NCI-H2171 (cell line): ENCODE measurements at places on chromosomes 7 and 10.

DNA sequence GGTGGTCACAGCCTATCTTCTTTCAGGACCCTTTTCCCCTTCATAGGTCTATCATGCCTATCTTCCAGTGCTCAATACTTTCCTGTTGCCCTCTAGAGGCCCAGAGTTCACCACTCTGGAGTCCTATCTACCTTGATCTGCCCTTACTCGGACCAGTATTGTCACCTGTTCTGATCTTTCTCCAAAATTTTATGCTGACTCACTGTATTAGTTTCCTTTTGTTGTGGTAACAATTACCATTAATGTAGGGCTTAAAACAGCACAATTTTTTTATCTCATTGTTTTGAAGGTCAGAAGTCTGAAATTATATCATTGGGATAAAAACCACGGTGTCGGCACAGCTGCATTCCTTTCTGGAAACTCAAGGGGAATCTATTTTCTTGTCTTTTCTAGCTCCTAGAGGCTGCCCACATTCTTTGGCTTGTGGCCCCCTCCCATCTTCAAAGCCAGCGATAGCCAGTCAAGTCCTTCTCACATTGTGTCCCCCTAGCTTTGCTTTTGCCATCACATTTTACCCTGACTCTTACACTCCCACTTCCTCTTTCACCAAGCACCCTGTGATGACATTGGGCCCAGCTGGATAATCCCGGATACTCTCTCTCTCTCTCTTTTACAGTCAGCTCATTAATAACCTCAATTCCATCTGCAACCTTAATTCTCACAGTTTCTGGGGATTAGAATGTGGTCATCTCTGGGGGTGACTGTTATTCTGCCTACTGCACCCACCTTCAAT is 54.6 kb downstream of the TFAM start:
- DNase-seq: no peak

DNA sequence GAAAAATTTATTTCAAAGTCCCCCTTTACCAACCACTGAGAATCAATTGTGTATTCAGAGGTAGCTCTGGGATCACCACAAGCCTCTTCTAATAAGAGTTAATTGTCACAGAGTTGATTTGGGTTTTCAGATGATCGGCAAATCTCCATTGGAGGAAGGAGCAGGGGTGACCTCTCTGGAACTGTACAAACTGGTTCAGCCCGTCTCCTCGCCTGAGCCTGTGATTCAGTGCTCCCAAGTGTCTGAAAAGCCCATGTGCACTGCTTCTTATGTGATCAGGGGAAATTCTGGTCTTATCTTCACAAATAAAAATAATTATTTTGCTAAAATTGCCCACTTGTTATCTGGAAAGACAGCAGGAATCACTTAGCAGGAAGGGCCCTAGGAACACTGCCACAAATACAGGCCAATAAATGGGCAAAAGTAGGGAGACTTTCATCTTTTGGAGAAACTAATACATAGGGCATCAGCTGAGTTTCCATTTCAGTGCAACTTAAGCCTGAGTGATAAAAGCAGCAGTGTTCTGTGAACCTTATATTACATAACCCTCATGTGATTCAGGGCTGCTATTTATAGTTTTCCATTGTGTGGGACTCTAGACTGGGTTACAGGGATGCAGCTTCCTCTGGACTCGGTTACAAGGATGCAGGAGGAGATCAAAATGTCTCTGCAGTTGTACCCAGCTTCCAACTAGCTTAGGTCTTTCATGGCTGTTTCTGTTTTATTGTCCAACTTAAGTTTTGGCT is 32.3 kb downstream of the CDK1 start:
- DNase-seq: no peak

- DNase-seq: no peak
Observed at GRCh38 chr7:109901926-109902325, 1189.0 kb upstream of the LRRN3 start.

GRCh38 chr10:77228559-77228958 is 409.0 kb downstream of the KCNMA1 start:
- no peak for DNase-seq

- DNase-seq: no peak
Observed at GRCh38 chr7:153509768-153510167, 542.4 kb upstream of the DPP6 start.

DNA sequence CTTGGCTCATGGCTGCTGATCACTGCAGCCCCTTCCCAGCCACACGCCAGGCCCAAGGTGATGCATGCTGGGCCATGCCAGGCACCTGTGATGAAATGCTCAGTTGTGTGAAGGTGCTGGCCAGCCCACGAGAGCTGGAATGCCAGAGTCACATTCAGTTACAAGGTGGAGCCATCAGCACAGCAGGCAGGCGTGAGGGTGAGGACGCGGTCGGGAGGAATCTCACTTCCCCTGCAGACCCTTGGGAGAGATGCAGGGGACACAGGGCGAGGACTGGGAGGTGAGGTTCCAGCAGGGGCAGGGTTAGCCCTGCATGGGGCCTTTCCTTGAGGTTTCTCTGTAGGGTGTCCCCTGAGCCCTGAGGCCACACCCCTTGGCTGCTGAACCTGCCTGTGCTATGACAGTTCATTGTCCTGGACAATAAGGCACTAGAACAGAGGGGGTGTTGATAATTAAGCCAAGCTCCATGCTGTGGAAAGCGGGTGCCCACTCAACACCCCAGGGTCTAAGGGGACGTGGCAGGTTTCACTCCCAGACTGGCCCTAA is 82.4 kb downstream of the ADARB2 start:
- DNase-seq: no peak

DNA sequence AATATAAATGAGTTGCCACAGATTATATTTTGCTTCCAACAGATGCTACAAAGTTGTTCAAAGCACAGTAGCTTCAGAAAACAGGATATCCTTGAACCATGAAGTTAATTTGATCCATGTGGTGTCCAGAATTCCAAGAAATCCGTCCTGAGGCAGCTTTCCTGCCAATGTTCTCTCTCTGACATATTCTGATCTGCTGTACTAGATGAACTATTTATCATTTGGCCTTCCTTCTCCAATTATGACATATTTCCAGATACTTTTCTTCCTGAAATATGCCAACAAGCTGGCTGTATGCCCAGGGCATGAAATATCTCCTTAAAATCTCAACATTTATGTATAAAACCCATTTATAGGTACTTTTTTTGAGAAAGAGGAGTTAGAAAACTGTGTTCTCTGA is 141.1 kb downstream of the SPAG6 start:
- no peak for DNase-seq

- DNase-seq: peak; percentile 2
Observed at GRCh38 chr10:95906677-95907455, 909 bp upstream of the CC2D2B start.

GRCh38 chr7:12053561-12053960 is 157.5 kb upstream of the TMEM106B start:
- DNase-seq: no peak

DNA sequence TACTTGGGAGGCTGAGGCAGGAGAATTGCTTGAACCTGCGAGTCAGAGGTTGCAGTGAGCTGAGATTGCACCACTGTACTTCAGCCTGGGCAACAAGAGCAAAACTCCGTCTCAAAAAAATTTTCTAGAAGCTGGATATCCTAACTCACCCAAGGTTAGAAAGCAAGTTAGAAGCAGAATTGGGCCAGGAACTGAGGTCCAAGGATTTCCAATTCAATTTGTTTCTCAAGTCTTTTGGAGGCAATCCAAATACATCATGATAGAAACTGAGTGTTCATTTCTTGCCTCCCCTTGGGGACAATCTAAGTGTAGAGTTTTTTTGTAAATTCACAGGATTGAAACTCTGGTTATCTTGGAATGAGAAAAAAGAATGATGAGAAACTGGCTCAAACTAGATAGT is 45.5 kb downstream of the LAMB1 start:
- DNase-seq: no peak

- no peak for DNase-seq
Observed at GRCh38 chr7:47901542-47901941, 46.7 kb downstream of the PKD1L1 start.

DNA sequence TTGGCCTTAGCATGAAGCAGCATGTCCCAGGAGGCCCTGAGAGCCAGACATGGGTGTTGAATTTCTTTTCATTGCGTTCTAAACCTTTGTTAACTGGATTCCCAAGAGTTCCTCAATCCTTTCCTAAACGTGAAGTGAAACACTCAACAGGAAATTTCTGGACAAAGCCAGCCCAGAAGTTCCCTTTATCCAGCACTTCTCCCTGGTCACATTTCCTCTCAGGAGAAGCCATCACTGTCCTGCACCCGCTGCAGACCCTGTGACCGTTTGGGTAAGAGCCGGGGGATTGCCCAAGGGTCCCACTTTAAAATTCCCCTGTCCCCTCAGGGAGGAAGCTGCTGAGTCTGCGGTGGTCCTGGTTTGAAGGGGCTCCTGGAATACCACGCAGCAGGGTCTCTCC is 88.0 kb upstream of the ZPBP start:
- no peak for DNase-seq
